ENCODE measurements at places on chromosomes 13 and 19. TPM values are rescaled to one million over a fixed set of nuclear protein-coding genes. Genes with fewer than 3 reads are reported as not detected.

GRCh38 chr19:5436106-5436947 is 18.9 kb upstream of the ZNRF4 start:
- peak overlapping the region; percentile 85 for H3K4me3 ChIP-seq
- H3K36me3 ChIP-seq: no peaks in the 10 kb centered on the region
- H3K27me3 ChIP-seq: peaks cover 4% of the 10 kb centered on the region
- H3K27ac ChIP-seq: no peak overlapping the region
- no peaks in the 10 kb centered on the region for H3K4me1 ChIP-seq
- DNase-seq: peak; percentile 88

GRCh38 chr13:83531022-83531421 is 351.3 kb downstream of the SLITRK1 start:
- DNase-seq: no peak
- H3K36me3 ChIP-seq: no peaks in the 10 kb centered on the region
- H3K4me3 ChIP-seq: no peak overlapping the region
- no peaks in the 10 kb centered on the region for H3K27me3 ChIP-seq
- no peak overlapping the region for H3K27ac ChIP-seq
- no peaks in the 10 kb centered on the region for H3K4me1 ChIP-seq

DNA sequence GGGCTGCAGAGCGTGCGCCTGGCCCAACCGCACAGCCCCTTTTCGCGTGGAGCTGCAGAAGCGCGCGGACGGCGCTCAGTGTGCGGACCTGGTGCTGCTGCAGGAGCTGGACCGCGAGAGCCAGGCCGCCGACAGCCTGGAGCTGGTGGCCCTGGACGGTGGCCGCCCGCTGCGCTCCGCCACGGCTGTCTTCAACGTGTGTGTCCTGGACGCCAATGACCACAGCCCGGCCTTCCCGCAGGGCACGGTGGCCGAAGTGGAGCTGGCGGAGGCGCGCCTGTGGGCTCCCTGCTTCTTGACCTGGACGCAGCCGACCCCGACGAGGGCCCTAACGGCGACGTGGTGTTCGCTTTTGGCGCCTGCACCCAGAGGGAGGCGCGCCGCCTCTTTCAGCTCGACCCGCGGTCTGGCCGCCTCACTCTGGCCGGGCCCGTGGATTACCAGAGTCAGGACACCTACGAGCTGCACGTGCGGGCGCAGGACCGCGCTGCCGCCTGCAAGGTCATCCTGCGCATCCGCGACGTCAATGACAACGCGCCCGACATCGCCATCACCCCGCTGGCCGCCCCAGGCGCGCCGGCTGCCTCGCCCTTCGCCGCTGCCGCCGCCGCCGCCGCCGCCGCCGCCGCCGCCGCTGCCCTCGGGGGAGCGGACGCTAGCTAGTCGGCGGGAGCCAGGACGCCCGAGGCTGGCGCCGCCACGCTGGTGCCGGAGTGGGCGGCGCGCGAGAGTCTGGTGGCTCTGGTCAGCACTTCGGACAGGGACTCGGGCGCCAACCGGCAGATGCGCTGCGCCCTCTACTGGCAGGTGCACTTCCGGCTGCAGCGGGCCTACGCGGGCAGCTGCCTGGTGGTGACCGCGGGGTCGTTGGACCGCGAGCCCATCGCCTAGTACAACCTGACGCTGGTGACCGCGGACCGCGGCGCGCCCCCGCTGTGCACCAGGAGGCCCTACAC is 172.2 kb downstream of the OLFM4 start:
- H3K36me3 ChIP-seq: no peaks in the 10 kb centered on the region
- H3K27ac ChIP-seq: no peak overlapping the region
- no peaks in the 10 kb centered on the region for H3K4me1 ChIP-seq
- no peak overlapping the region for H3K4me3 ChIP-seq
- DNase-seq: peak; percentile 92
- peaks cover 14% of the 10 kb centered on the region for H3K27me3 ChIP-seq

GRCh38 chr13:110646442-110647364 is 31.4 kb downstream of the NAXD start:
- H3K36me3 ChIP-seq: peaks cover 22% of the 10 kb centered on the region
- DNase-seq: no peak
- no peaks in the 10 kb centered on the region for H3K4me1 ChIP-seq
- peaks cover 16% of the 10 kb centered on the region for H3K27me3 ChIP-seq
- H3K27ac ChIP-seq: no peak overlapping the region

DNA sequence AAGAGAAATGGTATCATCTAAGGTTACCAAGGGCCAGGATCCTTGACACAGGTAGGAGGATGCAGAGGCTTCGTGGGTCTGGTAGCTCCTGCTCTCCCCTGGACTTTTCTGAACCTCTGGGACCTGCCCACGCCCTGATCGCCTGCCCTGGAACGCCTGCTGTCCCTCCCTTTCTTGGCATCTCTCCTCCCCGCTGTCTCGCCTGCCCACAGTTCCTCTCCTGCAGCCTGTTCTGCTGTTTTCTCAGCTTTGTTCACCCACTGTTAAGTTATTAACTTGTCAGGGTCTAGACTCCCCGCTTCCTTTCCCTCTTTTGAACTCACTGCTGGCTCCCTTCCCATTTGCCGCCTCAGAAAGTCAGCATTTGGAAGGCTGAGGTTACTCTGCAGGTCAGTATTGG is 19.8 kb downstream of the SERP2 start:
- no peak overlapping the region for H3K27ac ChIP-seq
- DNase-seq: no peak
- peaks cover 3% of the 10 kb centered on the region for H3K4me1 ChIP-seq
- H3K36me3 ChIP-seq: no peaks in the 10 kb centered on the region
- H3K27me3 ChIP-seq: peaks cover 4% of the 10 kb centered on the region
- no peak overlapping the region for H3K4me3 ChIP-seq

DNA sequence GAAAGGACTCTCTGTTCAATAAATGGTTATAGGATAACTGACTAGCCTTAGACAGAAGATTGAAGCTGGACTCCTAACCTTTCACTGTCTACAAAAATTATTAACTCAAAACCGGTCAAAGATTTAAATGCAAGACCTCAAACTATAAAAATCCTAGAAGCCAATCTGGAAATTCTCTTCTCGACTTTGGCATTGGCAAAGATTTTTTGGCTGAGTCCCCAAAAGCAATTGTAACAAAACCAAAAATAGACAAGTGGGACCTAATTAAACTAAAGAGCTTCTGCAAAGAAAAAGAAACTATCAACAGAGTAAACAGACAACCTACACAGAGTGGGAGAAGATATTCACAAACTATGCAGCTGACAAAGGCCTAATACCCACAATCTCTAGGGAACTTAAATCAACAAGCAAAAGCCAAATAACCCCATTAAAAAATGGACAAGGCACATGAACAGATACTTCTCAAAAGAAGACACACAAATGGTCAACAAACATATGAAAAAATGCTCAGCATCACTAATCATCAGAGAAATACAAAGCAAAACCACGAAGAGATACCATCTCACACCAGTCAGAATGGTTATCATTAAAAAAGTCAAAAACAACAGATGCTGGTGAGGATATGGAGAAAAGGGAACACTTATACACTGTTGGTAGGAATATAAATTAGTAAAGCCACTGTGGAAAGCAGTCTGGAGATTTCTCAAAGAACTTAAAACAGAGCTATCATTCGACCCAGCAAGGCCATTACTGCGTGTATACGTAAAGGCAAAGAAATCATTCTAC is 266.3 kb downstream of the DNAJC15 start:
- peaks cover 11% of the 10 kb centered on the region for H3K4me1 ChIP-seq
- no peaks in the 10 kb centered on the region for H3K36me3 ChIP-seq
- DNase-seq: no peak
- no peak overlapping the region for H3K27ac ChIP-seq
- no peaks in the 10 kb centered on the region for H3K27me3 ChIP-seq

- peaks cover 7% of the 10 kb centered on the region for H3K4me1 ChIP-seq
- peak overlapping the region; percentile 77 for H3K4me3 ChIP-seq
Measured at GRCh38 chr19:58007285-58007684, 4.7 kb upstream of the ZNF606 start.

DNA sequence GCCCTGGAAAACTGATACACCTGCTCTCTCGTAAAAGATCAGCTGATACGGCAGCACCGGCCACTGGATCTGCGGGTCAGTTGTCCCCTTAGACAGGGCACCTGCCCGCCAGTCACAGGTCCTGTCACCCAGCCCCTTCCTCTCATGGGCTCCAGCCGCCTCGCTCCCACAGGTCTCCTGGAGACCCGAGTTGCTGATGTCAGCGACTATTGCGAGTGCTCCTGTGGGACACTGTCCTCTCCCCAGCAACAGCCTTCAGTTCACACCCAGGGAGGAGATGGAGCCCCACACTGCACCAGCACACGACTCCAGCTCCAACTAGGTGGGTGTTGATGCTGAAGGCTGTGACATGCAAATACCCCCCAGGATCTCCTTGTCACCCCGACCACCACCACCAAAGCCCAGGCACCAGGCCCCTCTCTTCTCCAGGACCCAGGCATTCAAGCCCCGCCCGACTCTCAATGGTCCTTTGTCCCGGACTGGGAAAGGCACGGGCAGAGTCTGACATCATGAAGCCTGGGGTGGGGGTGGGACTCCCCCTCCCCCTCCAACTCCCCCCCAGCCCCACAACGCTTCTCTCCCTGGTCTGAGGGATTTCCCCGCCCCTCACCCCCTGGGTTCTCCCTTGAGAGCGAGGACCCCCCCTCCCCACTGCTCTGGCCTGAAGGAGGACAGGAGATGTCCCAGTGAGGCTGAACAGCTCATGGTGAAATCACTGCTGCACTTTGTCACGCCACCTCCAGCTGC is 1.4 kb upstream of the MAG start:
- H3K4me1 ChIP-seq: no peaks in the 10 kb centered on the region
- H3K36me3 ChIP-seq: no peaks in the 10 kb centered on the region
- no peak for DNase-seq
- H3K4me3 ChIP-seq: no peak overlapping the region

The SYT5 gene
- 1.6 TPM for total RNA-seq

The KLC3 gene
- 0.44 TPM for total RNA-seq
